AG08395 (cell line): ENCODE measurements at places on chromosomes 12 and 14.

- no peak for DNase-seq
These were observed 2.2 kb downstream of the IRF2BPL start for GRCh38 chr14:77026166-77026929.

GRCh38 chr14:90617961-90618360, 198.3 kb downstream of the TTC7B start:
- DNase-seq: no peak

DNA sequence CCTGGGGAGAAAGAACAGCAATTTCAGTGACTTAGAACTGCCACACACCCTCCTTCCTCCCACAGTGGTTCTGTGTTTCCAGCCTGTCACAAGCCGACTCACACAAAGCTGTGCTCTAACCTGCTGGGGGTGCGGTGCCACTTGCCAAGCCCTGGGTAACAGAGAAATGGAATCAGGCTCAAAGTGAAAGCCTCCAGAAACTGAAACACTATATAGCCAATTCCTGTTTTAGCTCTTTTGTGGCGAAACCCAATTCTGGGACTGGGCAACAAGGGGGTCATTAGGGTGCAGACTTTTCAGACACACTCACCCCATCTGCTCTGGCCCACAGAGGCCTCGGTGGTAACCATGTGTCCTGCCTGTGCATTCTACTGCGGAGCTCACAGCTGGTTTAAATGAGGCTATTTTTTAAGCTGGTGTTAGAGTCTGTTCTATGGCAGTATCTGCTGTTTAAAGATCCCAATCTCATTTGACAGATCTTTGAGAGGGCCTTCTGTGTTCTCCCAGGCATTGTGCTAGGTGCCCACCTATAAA, 15.2 kb upstream of the ACTR6 start:
- DNase-seq: peak; percentile 17

DNA sequence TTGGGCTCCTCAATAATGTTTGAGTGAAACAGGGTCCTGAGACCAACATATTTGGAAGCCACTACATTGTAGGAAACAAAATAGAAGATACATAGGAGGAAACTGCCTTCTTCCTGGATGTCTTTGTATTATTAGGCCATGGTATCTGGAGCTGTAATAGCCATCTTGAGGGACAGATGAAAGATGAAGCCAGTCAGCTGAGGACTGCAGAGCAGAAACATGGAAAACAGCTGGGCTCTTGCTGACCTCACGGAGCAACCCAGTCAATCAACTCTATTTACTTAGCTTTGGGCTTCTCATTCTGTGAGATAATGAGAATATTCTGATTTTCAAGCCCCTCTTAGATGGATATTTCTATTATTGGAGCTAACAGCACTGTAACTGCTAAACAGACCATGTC, 962.4 kb downstream of the BCL11B start:
- no peak for DNase-seq

DNA sequence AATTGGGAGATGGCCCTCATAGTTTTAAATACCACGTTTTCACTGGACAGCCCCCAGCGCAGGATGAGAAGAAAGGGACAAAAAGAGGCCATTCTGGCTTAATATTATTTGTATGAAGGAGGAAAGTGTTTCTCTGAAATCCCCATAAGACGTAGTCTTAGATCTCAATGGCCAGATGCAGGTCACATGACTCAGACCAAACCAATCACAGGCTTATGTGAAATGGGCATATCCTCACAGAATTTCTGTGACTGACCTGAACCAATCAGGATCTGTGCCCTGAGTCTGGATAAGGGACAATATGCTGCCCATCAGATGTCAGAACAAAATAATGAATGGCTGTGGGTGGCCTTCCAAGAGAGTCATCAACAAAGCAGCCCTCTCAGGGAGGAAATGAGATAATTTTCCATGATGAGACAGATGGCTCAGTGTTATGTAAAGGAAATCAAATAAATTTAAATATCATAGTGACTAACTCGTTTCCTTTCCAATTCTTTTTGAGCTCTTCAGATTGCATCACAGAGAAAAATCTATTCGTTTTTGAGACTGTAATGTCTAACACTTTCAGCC, 1009.5 kb upstream of the TMEM132C start:
- DNase-seq: peak; percentile 15

DNA sequence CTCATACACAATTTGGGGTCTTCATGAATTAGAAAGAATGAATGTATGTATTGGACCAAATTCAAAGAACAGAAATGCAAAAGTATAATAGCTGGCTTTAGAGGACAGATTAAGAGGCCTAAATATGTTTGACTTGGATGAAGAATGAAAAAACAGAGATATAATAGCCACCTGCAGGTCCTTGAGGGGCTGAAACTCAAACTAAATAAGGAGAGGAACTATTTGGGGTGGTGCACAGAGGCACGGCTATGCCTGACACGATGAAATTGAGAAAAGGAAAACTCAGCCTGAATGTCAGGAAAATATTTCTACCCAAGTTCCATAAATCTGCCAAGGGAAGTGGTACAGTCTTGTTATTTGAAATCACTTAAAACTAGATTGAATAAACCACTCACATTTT, 222.9 kb upstream of the DDHD1 start:
- no peak for DNase-seq

DNA sequence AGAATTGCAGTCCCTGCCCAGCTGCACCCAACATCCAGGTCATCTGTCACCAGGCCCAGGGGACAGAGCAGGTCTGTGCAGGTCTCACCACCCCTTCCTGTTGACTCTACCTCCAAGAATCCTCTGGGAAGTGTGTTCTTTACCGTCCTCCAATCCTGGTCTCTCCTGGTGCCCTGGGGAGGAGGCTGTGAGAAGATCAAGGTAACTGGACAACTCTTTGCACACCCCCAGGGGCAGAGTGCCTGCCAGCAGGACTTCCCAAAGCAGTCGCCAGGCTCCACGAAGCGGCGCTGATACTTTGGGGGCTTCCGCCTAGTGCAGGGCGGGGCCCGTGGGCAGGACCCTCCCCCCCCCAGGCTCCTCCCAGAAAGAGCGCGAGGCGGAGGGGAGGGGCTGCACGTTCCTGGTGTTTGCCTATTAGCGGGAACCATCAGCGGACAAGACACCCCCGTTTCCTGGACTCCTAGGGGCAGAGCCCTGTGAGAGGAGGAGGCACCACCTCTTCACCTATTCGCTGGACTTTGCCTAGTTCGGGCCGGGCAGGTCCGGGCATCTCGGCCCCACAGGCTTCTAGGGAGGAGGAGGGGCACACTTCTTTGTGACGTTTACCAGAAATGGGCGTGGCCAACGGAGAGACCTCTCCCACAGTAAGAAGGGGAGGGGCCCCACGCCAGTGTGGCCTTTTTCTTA, 918.0 kb downstream of the AACS start:
- DNase-seq: no peak

- DNase-seq: no peak
These were observed 58.8 kb downstream of the AEBP2 start for GRCh38 chr12:19498099-19498498.

GRCh38 chr14:95110178-95110577, 47.2 kb downstream of the DICER1 start:
- no peak for DNase-seq

GRCh38 chr14:35549551-35549950, 15.6 kb downstream of the INSM2 start:
- no peak for DNase-seq

GRCh38 chr14:99604766-99605298, 825 bp upstream of the CCDC85C start:
- peak; percentile 38 for DNase-seq

DNA sequence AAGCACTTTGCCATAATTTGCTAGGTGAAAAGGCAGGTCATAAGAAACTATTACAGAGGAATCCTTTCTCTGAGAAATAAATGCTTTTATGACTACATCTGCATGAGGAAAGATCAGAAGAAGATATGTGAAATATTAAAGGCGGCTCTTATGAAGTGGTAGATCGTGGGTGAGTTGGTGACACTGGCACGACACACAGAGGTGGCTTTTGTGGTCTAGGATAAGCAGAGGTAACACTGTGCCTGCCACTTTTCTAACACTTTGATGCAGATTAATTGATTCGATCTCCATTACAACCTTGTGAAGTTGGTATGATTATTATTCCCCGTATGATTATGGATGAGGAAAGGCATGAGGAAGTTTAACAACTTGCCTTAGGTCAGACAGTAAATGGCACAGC, 60.0 kb upstream of the ELK3 start:
- DNase-seq: no peak

DNA sequence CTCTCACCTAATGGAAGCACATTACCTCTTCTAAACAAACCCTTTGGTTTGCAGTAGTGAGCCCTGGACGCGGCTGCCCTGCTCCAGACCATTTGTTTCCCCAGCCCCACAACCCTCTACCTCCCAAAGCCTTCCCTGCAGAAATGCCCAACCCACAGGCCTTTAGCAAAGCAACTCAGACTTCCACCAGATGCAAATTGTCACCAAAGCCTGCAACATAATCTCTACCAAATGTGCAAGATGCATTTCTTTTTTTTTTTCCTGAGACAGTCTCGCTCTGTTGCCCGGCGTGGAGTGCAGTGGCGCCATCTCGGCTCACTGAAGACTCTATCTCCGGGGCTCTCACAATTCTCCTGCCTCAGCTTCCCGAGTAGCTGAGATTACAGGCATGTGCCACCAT, 56.2 kb downstream of the VWF start:
- no peak for DNase-seq

DNA sequence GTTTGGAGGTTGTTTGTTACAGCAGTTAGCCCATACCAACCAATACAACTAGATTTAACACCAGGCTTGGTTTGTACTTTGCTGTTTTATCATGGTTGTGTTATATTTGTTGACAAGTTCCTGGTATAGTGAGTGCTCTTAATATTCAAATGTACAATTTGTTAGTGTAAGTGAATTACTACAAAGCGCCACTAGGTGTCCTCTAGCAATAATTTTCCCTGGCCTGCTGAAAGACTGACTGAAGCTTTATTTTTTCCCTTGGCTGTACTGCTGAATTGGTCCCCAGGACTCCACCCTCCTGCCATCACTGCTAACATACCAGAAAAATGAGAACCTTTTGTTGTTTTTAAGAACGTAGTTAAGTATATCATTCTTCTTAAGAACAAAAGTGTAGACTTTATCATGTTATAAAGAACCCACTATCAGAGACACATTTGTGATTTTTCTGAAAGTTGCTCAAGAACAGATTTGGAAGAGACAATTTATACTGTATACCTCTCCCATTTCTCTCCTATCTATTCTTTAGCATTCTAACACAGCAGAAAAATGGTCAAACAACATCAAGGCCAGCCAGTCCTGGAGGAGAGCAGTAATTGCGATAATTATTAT, 75.3 kb upstream of the FAR2 start:
- DNase-seq: peak; percentile 53

- DNase-seq: no peak
These were observed 3.9 kb upstream of the NIN start for GRCh38 chr14:50834802-50835276.

DNA sequence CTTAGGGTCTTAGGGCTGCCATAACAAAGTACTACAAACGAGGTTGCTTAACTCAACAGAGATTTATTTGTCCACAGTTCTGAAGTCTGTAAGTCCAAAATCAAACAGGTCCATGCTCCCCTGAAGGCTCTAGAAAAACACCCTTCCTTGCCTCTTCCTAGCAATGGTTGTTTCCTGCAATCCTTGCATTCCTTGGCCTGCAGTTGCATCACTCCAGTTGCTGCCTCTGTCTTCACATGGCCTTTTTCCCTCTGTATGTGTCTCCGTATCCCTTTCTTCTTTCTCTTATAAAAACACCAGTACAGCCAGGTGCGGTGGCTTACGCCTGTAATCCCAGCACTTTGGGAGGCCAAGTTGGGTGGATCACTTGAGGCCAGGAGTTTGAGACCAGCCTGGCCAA, 17.4 kb downstream of the KCNMB4 start:
- no peak for DNase-seq

DNA sequence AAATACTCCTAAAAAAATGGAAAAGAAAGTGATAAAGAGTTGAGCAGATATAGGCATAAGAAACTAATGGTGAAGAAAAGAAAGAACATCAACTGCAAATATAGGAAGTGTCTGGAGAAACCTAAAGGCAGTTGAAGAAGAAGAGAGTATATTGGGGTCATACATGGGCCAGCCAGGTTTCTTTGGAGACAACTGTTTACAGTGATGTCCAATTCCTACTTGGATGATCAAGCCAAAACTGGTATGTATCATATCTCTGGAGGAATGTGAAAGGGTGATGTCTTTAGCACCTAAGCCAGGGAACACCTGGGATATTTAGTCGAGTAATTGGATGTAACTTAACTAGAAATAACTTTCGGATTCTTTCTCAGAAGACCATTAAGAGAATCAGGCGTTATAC, 129.3 kb upstream of the FLRT2 start:
- DNase-seq: no peak

- peak; percentile 63 for DNase-seq
These were observed 52.9 kb downstream of the ANO6 start for GRCh38 chr12:45268672-45269411.

- DNase-seq: no peak
These were observed 6.6 kb downstream of the TAPBPL start for GRCh38 chr12:6458281-6459003.

GRCh38 chr12:57727758-57728395, 10.7 kb downstream of the AGAP2 start:
- DNase-seq: no peak

DNA sequence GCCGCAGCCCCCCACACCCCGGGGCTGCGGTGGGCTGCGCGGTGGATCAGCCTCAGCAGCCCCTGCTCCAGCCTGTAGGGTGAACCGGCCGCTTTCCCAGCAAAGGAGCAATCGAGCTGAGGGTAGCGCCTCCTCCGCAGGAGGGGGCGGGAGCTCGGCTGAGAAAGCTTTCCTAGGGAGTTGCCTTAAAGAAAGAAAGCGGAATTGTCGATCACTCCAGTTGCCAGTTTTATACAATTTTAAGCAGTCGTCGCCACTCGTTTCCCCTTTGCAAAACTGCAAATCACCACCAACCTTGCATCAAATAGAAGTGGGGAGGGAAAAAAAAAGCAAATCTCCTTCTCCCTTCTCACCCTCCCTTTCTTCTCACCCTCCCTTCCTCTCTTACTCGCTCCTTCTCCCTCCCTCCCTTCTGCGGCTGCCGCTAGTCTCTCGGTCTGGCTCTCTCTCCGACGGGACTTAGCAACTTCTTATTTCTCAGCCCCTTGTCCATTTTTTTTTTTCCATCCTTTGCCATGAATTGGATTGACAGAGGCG, at the start of gene PDE3A:
TSS of gene PDE3A (plus strand) at position 424 of the 537 bp plus-strand sequence. CDS start 748 bp downstream, outside the sequence.
- DNase-seq: peak; percentile 72

- DNase-seq: no peak
These were observed 35.7 kb downstream of the SSH1 start for GRCh38 chr12:108821407-108822397.
